Thymus (tissue), 14 donors: ENCODE measurements at places on chromosomes 16 and 17. TPM values are rescaled to one million over a fixed set of nuclear protein-coding genes. Genes with fewer than 3 reads are reported as not detected.

DNA sequence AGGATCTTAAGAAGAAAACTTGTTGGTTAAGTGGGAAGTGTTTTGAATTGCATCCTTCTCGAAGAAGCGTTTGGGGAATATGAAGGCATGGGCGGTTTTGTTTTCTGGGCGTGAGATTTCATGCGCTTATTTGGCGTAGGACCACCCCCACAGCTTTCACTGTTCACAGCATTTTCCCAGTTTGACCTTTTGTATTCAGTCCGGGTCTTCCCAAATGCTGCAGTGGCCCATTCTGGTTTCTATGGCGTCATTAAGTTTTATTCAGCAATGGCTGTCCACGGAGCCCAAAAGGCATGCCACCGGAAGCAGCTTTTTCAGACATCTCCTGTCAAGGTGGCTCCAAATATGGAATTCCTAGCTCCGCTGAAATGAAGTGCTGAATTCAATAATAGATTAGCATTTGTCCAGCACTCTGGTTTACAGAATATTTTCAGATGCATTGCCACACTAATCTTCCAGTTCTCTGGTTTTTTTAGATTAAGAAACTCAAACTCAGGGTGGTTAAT is 90.6 kb upstream of the FBXO47 start:
- H3K36me3 ChIP-seq, result no peaks in the 10 kb centered on the region
- H3K27ac ChIP-seq, result no peak overlapping the region
- no peaks in the 10 kb centered on the region for H3K27me3 ChIP-seq
- no peak for DNase-seq

Gene OR1F1
- total RNA-seq, result not detected

DNA sequence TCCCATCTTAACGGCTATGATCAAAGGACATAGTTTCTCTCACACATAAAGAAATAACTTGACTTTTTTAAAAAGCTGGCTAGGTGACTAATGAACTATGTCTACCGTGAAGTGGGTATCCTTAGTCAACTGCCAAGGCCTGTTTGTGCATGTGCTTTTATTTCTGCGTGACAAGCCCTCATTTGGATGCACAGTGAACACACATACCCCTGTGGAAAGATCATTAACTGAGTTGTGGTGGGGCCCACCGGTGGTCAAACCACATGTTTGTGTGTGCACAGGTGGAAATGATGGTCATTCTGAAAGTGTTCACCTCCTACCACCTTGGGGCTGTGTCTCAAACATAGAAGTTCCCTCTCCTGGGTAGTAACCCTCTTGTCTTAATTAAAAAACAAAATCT is 256.1 kb upstream of the SALL1 start:
- H3K27ac ChIP-seq, result no peak overlapping the region
- no peak overlapping the region for H3K4me3 ChIP-seq

- no peak overlapping the region for H3K27ac ChIP-seq
- no peaks in the 10 kb centered on the region for H3K4me1 ChIP-seq
- DNase-seq, result no peak
- H3K36me3 ChIP-seq, result no peaks in the 10 kb centered on the region
- no peak overlapping the region for H3K4me3 ChIP-seq
Measured at GRCh38 chr16:86363836-86364618, 146.3 kb upstream of the FOXF1 start.

GRCh38 chr17:6048486-6048885 is 21.7 kb upstream of the WSCD1 start:
- H3K36me3 ChIP-seq, result no peaks in the 10 kb centered on the region
- no peak overlapping the region for H3K4me3 ChIP-seq
- H3K27ac ChIP-seq, result no peak overlapping the region
- no peaks in the 10 kb centered on the region for H3K27me3 ChIP-seq

Gene VMO1
- 2.7 TPM for total RNA-seq

DNA sequence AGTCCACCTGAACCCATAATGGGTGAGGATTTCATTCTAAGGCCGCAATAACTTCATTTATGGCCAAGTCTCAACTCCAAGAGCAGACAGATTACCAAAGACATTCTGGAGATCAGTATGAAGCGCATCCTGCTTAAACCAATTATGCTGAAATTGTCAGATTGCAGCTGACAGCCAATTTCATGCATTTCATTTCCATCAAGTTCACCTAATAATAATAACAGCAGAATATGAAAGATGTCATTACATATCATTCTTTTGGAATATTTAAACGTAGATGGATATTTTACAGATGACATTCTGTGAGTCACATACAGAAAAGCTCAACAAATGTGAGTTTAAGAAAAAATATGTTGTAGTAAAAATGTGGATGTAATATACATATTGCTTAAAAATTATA is 54.9 kb upstream of the NACA2 start:
- no peak overlapping the region for H3K27ac ChIP-seq
- DNase-seq, result no peak
- no peaks in the 10 kb centered on the region for H3K27me3 ChIP-seq

DNA sequence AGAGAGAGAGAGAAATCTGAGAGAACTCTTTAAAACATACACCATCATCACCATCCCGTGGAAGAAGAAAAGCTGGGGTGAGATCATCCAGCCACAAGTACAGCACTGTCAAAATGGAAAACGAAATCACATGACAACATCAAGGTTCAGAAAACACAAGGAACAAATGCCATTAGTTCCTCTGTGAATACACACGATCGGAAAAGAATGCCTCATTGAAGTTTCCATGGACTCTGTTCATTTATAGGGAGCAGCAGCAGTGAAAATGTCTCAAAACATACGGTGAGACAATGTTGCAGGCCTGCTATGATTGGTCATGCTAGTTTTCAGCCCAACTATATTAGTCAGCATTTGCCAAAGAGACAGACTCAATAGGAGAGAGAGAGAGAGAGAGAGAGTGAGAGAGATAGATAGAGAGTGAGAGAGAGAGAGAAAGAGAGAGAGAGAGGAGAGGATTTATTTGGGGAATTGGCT is 4.4 kb downstream of the CFAP97D1 start:
- peaks cover 33% of the 10 kb centered on the region for H3K27me3 ChIP-seq
- DNase-seq, result no peak
- H3K36me3 ChIP-seq, result no peaks in the 10 kb centered on the region
- no peak overlapping the region for H3K4me3 ChIP-seq
- no peak overlapping the region for H3K27ac ChIP-seq

- H3K4me1 ChIP-seq, result peaks cover 20% of the 10 kb centered on the region
- H3K4me3 ChIP-seq, result peak overlapping the region; percentile 96
- peak; percentile 95 for DNase-seq
- H3K27ac ChIP-seq, result peak overlapping the region; percentile 99
- H3K36me3 ChIP-seq, result peaks cover 5% of the 10 kb centered on the region
Measured at GRCh38 chr17:4143563-4144421, 795 bp downstream of the CYB5D2 start.

DNA sequence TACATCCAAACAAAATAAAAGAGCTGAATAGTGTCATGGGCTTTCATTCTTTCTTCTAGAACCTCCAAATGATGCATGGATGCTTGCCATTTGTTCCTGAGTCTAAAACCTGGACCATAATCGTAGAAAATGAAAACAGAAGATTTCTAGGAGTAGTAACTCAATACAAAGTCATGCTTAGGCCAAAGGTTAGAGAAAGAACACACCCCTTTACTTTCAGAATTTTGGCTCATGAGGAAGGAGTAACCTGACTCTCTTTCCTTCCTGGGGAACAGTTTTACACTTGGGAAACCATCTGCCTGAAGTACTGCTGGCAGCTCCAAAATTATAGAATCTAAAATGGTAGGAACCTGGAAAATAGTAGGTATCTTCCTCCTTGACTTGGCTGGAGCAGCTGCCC is 137.2 kb downstream of the SNX11 start:
- no peak overlapping the region for H3K4me3 ChIP-seq
- no peaks in the 10 kb centered on the region for H3K27me3 ChIP-seq
- H3K4me1 ChIP-seq, result peaks cover 3% of the 10 kb centered on the region

Gene CEMP1
- 0.47 TPM for total RNA-seq

Gene ARHGAP27
- 23.1 TPM for total RNA-seq

DNA sequence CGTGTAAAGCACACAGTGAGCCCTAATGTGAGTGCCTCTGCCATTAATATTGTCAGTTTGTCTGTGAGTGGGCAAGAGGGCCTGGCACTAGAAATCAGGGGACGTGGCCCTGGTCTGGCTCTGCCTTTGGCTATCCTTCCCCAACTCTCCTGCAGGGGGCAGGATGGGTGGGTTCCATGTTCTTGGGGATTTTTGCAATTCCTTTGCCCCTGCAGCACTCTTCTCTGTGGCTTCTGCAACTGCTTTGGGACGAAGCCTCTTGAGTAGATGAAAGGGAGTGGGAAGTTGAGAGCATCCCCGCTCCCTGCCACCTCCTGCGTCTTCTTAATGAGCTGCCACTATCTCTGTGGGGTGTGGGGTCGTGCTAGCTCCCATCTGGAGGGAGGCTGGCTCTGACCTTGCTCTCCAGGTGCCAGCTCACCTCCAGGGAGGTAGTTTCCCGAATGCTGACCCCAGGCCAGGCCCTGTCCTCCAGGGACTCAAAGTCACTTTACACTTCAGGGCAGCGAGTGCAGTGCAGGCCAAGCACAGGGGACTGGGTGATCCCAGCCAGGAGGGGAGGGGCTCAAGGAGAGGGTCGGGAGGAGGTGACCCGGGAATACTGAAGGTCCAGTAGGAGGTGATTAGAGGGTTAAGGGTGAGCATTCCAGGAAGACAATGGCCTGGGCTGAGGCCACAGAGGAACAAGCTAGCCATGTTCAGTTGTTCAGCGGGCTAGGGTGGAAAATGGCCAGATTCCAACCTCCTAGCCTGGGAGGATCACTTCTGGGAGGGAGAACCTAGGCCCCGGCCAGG is 121.0 kb upstream of the NLRP1 start:
- no peak for DNase-seq
- H3K27me3 ChIP-seq, result no peaks in the 10 kb centered on the region

DNA sequence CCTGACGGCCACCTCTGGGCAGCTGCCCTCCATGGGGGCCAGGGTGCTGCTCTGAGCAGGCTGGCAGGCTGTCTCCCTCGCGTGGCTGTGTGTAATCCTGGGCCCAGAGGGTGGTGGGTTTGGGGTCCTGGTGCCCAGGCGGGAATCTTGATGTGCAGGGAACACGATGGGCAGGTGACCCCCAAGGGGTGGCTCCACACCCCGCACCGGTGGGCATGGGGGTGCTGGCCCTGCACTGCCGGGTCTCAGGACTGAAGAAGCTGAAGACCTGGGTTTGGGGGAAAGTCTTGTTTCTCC is 8.6 kb downstream of the CHMP6 start:
- H3K36me3 ChIP-seq, result peaks cover 55% of the 10 kb centered on the region
- no peak overlapping the region for H3K4me3 ChIP-seq
- DNase-seq, result no peak
- H3K27me3 ChIP-seq, result peaks cover 14% of the 10 kb centered on the region
